Hematopoietic multipotent progenitor cell (in vitro differentiated cells): ENCODE measurements at places on chromosomes 6 and 20.

DNA sequence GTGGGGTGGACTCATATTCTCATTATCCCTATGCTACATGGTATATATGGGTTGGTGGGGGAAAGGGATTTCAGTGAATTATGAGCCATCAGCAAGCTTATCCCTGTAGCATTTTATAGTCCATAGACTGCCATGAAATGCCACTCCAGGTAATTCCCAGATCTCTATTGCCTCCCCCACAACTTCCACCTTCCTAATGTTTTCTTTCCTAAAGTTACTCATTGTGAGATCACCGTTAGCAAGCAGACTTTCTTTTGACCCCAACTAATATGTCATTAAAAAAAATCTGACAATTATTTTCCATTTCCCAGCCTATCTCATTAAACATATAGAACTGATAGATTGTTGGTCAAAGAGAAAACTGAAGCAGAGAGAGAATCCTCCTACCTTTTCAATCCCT lies 40.7 kb upstream of the TBX18 start:
- no peak for DNase-seq

DNA sequence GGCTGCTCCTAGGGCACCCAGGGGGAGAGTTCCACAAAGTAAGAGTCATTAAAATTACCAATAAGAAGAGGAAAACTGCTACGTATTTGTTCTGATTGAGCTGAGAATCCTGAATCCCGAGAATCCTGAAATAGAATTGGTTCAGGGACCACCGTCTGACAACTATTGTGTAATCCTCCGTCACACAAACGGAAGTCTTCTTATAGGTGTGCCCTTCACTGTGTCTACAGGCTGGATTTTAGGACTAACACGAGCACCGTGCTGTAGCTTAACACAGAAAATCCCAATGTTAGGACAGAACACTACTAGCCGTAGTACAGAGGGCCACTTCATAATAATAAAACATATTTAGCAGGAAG lies 50.6 kb upstream of the RNF182 start:
- no peak for DNase-seq

- DNase-seq, result no peak
Observed at GRCh38 chr6:169862043-169862891, 110.8 kb downstream of the ERMARD start.

DNA sequence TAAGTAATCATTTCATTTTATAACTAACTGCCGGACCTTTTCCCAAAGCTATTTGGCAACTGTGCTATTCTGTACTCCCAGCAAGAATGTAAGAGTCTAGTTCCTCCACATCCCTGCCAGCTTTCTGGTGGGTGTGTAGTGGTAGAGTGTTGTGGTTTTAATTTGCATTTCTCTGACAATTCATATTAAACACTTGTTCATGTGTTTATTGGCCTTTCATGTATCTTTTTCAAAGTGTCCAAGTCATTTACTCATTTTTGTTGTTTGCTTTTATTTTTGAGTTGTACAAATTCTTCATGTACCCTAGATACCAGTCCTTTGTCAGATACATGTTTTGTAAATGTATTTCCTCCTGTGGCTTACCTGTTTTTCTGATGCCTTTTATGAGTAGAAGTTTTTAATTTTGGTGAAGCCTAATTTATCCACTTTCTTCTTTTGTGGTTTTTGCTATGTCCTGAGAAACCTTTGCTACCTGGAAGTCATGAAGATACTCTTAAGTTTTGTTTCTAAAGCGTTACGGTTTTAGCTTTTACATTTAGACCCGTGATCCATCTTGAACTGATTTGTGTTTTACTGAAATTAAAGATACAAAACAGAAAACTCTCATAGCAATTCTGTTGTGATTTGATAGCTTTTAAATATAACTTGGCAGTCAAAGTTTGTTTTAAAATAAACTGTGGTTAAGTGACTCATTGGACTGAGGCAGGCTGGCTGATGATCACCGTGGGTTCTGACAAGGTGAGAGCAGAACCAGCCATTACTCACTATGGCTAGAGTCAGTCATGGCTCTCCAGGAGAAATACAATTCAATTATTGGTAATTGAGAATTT lies 8.0 kb downstream of the MYLIP start:
- DNase-seq, result peak; percentile 13

GRCh38 chr6:68737061-68737460 lies 102.0 kb downstream of the ADGRB3 start:
- DNase-seq, result no peak

DNA sequence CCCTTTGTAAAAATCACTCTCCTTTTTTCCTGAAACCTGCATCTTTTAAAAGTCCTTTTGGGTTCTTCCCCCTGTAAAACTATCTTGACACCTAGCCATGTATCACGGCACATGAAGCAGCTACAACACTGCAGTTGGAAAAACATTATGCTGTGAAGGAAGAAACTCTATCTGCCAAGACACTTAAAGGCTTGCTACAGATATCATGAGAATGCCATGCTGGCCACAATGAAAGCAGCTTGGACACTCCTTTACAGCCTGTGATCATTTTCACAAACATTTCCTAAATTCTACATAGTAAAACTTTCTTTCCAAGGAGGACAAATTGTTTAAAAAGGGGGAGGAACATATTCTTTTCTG lies 31.8 kb downstream of the CNKSR3 start:
- no peak for DNase-seq

DNA sequence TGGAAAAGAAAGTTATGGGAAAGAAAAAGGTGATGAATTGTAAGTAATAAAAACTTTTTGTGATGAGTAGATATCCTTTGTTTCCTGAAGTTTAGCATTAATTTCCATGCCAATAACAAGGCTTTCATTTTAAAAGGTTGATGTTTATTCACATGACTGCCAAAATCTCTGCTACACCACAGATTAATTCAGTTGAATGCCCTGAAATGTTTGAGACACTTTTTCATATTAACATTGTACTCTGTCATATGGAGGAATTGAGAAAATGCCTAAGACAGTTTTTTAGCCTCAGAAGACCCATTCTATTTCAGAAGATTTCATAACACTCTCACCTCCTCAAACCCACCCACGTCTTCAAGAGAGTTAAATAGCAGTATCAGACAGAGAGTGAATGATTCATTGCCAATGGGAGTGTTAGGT lies 115.5 kb downstream of the ADGRG6 start:
- DNase-seq, result no peak

GRCh38 chr6:134878136-134878535 lies 71.8 kb downstream of the ALDH8A1 start:
- no peak for DNase-seq

DNA sequence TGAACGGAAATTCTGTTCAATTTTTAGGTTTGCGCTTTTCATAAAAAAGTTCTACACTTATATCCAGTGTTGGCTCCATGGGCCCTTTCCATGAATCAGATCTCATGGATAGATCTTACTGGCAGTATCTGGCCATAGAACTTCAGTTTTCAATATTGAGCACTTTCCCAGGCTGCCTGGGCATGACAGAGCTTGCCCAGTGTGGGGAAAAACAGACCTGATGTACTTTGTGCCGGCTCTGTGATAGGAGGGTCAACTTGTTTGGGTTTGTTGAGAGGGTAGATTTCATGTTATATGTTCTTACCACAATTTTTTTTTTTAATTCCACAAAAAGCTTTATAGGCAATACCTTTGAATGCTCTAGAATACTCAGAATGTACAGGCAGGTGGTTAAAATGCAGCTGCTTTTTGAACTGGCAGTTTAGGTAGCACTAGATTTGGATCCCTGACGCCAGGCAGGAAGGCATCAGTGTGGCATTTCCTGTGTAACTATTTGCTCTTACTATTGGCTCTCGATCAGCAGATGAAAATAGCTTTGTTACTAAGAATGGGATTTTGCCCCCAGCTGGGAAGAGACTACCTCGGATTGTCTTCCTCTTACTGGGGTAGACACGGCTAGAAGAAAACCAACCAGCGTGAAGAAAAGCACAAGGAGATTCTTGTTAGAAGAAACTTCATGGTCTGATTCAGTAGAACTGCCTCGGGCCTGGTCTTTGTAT lies 404.9 kb upstream of the SOX4 start:
- no peak for DNase-seq

DNA sequence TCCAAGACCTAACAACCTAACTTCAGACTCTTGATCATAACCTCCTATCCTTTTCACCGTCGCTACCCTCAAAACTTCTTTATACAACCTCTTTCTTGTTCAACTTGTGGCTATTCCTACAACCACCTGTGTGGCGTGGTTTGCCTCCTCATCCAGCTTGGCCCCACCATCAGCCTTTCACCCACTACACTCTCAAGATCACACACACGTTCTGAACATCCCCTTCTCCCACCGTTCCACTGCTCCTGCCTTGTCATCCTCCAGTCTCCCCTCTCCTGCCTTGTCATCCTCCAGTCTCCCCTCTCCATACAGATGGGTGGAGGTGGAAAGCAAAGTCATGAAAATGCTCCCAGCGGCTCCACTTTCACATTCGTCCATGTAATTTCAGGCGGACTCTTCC lies 14.0 kb downstream of the MAK start:
- no peak for DNase-seq

GRCh38 chr6:170370416-170370815 lies 63.9 kb downstream of the FAM120B start:
- no peak for DNase-seq

- DNase-seq, result no peak
Observed at GRCh38 chr6:119310486-119311036, 39.0 kb downstream of the MAN1A1 start.
